Common myeloid progenitor, CD34-positive (primary cell): ENCODE measurements at places on chromosomes 12 and 14.
A peak's percentile ranks its signal among the peaks of the same experiment; 100 is the strongest.

DNA sequence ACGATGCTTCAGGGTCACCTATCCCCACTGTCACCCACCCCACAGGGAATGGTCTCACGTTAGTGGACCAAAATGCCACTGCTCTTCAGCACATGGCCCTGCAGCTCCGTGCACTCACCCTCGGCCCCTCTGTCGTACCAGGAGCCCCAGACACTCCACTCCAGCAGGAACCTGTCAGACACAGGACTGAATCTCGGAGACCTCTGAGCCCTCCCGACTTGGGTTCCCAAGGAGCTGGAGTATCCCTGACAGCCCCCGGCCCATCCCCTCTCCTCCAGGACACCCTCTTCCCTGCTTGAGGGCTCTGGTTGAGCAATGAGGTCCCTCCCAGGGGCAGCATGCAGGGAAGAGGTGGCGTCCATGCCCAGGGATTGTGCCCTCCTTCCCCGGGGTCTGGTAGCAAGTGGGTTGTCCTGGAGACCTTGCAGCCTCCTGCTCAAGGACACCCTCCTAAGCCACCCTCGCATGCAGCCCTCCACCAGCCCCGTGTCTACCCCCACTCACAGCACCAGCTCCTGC is 20.4 kb upstream of the LRTM2 start:
- no peak for DNase-seq

DNA sequence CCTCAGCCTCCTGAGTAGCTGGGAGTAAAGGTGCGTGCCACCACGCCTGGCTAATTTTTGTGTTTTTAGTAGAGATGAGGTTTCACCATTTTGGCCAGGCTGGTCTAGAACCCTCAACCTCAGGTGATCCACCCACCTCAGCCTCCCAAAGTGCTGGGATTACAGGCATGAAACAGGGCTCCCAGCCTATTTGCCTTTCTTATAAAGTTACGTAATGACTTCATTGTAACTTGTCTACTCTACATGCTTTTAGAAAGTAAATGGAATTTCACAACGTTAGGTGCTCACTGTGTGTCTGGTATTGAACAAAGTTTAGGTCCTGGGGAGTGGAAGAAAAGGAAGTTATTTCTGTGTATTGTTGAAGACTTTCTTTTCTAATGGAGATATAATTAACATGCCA is 12.5 kb downstream of the CFAP251 start:
- no peak for DNase-seq

GRCh38 chr14:50901361-50901760 is 29.5 kb downstream of the ABHD12B start:
- DNase-seq, result no peak

DNA sequence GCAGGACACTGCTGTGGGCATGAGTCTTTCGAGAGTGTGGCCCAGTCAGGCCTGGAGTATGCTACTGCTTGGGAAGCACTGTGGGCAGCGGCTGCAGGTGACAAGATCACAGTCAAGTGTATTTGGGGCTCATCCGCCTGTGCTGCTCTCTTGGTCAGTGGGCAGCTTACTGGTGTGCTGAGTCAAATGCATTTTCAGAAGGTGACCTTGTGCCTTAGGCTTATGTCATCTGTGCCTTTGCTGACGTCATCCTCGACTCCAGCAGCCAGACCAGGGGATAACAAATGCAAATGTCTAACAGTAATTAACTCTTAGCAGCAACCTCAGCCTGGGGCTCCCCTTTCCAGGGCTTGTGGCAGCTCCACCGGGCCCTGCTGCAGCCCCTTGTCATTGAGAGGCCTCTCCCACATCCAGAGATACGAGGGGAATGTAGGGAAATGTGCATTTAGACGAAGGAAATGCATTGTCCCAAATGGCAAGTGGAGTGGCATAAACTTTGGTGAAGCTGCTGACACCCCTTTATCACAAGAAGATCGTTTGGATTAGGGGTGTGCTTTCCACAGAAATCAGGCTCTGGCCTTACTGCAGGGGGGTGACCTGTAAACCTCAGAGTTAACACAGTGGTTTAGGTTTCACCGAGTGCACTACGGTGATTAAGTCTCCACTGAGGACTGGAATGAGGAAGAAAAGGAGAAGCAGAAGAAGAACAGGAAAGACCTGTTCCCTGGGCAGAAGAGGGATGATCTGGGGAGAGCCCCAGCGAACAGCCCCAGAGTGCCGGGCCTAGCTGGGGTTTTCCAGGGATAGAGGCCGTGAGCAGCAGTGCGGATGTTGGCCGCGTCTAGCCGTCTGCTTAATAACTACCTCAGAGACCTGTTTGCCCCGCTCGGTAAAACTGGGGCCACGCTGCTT is 39.7 kb downstream of the PSMA6 start:
- peak; percentile 87 for DNase-seq

DNA sequence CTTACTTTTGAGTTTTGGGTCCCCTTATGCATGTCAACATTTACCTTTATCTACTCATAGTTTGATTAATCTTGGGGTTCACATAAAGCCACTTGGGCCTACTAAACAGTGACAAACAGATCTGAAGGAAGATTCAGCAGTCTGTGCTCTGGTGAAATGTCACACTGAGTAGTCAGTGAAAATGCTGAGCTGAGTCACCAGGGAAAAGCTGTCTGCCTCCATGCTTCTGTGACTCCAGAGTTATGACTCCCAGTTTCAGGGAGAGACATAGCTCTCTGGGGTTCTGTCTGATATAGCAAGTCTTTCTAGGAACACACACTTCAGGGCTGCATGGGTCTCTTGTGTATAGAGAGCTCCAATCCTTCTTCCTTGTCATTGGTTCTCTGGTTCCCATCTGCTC is 406.3 kb upstream of the FAR2 start:
- no peak for DNase-seq

DNA sequence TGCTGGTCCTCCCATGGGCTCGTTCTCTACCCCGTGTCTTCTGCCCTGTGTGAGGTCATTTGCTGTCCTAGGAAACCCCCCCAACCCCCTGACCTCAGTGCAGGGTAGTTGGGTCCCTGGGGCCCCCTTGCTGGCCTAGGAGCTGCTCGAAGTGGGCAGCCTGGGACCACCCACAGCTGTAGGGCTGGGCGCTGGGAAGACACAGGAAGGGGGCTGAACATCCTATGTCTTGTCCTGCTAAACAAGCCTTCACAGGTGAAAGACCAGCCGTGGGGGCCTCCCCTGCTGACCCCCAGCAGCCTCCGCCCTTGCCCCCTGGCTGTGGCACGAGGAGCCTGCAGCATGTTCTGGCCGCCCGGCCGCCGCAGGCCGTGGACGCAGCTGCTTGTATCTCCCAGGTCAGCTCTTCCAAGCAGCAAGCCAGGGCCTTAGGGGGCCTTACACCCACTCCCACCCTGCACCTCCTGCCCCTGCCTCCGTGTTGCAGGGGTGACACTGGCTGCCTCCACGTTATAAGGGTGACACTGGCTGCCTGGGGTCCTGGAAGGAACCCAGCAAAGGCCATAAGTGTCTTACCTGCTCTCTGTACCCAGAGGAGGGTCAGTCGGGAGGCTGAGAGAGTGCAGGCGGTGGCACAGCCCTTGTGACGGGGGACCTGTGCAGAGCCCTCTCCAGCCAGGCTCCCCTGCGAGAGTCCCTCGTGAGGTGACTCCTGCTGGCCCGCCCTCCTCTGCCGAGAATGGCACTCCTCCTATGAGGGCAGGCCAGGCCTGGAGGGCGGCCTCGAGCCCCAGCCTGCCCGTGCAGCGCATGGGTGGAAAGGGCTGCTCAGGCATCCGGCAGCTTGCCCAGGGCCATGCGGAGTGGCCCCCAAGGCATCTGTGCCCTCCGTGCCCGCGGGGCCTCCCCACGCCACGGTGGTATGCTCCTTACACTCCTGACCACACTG is 11.5 kb upstream of the TEX22 start:
- no peak for DNase-seq
